ENCODE measurements at places on chromosomes 1 and 21.

DNA sequence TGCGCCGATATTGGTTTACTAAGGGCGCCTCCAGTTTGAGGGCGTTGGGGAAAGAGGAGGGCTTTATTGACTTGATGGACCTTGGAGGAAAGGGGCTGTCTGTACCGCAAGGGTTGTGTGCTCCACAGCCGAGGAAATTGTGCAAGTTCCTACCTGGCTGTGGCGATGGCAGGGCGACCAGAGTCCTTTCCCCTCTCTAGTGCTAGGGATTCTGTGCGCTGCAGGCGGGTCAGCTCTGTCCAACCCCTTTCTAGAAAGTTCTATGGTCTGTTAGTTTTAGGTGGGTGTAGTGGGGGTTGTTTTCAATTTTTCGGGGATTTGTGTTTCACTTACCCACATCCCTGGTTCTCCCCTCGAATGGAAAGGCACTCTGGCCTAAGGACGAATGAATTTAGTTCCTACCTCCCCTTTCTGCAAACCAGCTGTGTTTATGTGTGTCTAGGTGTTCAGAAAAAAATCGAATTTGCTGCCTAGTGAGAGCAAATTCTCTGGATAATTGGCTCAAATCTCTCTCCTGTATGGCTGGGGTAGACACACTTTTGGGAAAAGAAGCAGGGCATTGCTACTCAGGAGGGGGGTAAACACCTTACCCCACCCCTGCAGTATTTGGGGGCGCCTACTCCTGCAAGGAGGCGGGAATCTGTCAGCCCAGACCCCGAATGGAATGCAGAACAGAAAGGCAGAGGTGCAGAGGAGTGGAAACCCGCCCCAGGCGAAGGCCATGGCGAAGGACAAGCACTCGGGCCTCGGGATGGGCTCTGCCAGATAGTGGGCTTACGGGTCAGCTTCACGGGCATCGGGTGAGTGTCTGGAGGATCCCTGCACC lies 2.0 kb downstream of the DMBX1 start:
- DNase-seq = no peak

DNA sequence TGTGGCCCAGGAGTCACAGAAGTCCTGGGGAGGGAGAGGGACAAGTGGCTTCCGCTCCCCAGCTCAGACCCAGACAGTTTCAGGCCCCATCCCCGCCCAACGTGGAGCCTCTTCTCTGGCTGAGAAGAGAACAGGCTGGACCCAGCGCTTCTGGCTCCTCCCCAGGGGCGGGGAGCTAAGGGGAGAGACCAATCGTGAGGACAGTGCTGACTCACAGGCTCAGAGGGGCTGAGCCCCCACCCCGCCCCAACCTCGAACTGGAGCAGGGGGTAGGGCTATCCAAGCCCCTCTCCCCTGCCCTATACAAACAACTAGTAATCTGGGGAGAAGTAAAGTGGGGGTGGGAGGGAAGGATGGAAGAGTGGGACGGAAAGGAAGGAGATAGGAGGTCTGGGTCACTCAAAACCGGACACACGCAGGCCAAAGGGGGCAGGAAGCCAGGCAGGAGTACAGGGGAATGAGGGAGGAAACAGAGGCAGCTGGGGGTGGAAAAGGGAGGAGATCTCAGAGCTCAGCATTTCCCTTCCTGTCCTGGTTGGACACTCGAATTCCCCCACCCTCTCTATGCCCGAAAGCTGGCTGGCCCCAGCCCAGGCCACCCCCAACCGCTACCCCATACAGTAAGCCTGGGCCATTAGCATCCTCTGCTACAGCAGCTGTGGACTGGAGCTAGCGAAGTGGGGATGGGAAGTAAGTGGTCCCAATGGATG lies at the start of gene SHC1:
Gene SHC1 (minus strand): TSS at position 117 of the 710 bp plus-strand sequence. CDS start 221 bp downstream, outside the sequence.
- DNase-seq = peak; percentile 56

- no peak for DNase-seq
Measured at GRCh38 chr1:14323568-14324247, 274.8 kb upstream of the KAZN start.

GRCh38 chr1:47024141-47024801 lies 802 bp downstream of the CYP4X1 start:
- no peak for DNase-seq

- no peak for DNase-seq
Measured at GRCh38 chr1:3071565-3072390, 2.8 kb downstream of the PRDM16 start.

DNA sequence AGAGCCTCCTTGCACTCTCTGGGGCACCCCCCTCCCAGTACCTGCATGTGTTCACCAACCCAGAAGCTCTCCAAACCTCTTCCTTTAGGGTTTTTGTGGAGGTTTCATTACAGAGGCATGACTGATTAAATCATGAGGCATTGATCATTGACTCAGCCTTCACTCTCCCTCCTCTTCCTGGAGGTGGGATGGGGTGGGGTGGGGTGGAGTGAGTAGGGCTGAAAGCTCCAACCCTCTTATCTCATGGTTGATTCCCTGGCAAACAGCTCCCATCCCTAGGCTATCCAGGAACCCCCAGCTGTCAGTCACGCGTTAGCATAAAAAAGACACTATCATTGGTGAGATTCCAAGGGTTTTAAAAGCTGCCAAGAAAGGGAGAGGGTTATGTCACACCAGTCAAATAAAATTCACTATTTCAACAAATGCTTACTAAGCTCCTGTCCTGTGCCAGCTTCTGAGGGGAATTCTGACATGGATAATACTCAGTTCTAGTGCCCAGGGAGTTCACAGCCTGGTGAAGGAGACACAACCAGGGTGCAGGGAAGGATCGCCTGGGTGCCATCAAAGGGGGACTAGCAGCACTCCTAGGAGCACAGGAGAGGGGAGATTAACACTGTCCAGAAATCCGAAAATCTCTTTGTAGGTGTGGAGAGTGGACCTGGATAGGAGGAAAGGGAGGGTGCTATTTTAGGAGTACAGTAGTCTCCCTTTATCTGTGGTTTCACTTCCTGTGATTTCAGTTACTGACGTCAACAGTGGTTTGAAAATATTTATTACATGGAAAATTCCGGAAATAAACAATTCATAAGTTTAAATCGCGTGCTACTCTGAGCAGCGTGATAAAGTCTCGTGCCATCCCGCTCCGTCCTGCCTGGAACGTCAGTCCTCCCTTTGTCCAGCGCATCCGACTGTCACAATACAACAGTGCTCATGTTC lies 6.8 kb upstream of the IL24 start:
- peak; percentile 90 for DNase-seq

DNA sequence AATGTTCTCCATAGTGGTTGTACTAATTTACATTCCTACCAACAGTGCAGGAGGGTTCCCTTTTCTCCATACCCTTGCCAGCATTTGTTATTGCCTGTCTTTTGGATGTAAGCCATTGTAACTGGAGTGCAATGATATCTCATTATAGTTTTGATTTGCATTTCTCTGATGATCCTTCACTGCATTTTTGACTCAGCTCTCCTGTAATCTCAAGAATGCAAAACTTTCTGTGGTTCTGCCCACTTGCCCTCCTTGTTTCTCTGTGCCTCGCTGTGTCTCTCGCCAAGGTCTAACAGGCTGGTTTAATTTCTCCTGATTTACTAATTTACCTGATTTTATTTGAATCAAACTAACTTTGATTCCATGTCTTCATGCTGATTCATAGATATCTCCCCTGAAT lies 407.9 kb downstream of the ZP4 start:
- no peak for DNase-seq

GRCh38 chr1:38246955-38247952 lies 200.7 kb upstream of the POU3F1 start:
- no peak for DNase-seq

GRCh38 chr1:45654540-45655280 lies 30.9 kb upstream of the CCDC17 start:
- no peak for DNase-seq

DNA sequence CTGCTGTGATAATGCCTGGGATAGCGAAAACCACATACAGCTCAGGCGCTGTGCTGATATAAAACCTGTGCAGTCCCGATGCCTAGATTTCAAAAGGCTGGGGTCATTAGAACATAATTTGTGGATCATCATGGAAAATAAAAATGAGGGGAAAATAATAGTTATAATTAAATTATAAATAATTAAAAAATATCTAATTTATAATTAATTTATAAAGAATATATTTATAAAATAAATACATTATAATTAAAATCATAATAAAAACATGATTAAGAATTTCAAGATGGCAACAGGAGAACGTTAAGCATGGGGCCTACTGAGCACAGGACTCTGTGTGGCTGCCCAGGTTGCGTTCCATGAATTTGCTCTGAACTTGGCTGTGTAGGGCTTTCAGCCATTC lies 53.9 kb downstream of the C21orf91 start:
- DNase-seq = no peak

- DNase-seq = peak; percentile 29
Measured at GRCh38 chr21:42140196-42140934, 69.2 kb downstream of the UMODL1 start.

DNA sequence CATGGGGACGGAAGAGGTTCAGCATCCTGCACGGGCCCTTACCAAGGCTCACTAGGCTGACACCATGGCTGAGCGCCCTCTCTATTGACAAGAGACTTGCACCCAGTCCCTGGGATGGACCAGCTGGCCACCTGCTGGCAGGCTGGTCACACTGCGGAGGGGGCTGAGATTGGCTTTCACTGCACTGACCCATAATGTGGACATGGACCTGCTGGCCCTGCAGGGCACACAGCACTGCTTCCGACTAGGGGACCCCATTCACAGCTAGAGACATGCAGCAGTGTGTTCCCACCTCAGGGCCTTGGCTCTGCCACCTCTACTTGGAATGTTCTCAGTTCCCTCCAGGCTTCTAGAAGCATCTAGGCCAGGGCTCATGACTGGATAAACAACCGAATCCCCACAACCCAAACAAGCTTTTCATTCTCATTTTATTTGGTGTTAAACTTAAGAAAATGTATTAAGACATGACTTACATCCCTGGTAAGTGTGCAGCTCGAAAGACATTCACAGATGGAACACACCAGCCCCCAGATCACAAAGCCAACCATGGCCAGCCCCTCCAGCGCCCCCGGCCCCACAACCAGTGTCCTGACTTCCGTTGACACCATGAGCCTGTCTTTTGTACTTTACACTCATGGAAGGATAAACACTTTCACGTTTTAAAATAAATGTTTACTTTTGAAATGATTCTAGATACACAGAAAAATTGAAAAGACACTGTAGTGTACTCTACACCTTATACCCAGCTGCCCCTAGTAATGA lies 9.3 kb upstream of the SRARP start:
- peak; percentile 87 for DNase-seq

- peak; percentile 53 for DNase-seq
Measured at GRCh38 chr21:36065497-36066036, 4.3 kb upstream of the CBR1 start.

GRCh38 chr21:25788677-25789076 lies 53.9 kb downstream of the GABPA start:
- no peak for DNase-seq

DNA sequence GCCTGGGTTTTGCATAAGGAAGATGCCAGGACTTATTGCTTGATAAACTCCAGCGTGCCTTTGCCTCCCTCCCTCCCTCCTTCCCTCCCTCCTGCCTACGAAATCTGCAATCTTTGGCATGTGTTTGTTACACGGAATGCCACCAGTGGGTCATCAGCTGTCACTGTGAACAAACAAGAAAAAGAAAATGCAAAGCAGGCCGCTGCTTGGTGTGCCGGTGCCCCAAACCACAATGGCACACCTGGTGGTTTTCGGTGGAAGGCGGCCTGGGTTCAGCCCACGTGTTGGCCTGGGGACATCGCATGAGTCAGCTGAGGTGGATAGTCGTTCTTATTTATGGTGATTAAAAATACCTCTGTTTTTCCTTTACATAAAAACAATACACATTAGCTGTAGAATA lies 16.3 kb upstream of the IFNLR1 start:
- no peak for DNase-seq

DNA sequence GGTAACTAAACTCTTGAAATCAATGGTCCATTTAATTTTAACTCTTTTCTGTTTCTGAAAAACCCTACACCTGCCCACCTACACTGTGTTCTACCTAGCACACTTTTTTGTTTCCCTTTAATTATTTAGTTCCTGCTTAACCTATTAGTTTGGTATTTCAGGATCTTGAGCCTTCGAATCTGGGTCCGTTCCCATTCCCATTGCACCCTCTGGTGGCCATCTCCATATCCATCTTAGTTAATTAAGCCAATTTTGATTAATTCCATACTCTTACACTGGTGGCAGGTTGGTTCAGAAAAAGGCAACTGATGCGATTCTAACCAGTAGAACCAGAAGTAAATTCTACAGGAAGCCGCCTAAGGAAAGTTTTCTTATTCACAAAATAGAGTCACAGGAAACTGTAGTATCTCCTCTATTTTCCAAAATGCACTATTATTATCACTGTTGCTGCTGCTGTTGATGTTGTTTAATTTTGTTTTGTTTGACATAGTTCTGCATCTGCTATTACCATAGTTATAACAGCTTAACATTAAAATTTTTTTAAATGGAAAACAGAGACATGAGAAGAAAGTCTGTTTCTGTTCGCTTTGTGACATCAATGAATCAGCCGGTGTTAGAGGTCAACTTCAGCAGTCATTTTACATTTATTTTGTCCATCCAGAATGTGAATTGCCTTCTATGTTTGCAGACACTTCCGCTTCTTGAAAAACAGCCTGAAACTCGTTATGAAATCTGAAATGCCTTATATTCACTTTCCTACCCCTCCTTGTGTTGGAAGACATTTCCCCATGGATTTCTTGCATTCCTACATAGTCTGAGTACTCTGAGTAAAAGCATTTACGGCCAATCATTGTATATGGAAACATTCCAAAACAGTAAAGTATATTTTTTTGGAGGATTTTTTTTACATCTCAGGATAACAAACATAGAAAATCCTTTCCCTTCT lies 115.5 kb upstream of the NCAM2 start:
- DNase-seq = peak; percentile 40

DNA sequence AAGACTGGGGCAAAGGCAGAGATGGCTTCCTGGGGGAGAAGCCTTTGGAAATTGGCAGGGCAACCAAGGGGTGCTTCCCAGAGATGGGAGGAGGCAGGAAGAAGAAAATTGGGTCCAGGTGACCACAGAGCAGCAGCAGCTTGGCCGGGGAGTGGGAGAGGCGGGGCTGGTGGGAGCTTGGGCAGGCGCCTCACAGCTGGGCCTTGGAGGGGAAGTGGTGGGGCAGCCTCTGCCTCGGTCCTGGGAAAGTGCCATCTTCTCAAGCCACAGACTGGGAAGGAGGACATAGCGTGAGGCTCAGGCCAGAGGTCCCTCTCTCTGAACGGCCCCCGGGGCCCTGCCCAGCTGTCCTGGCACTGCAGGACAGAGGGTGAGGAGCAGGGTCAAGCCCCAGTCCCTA lies 24.0 kb upstream of the WASF2 start:
- peak; percentile 70 for DNase-seq

GRCh38 chr1:38088791-38089190 lies 42.2 kb upstream of the POU3F1 start:
- DNase-seq = no peak

- DNase-seq = no peak
Measured at GRCh38 chr21:39726133-39726532, 18.9 kb upstream of the IGSF5 start.

- DNase-seq = no peak
Measured at GRCh38 chr1:9901148-9902059, 8.7 kb downstream of the CTNNBIP1 start.

DNA sequence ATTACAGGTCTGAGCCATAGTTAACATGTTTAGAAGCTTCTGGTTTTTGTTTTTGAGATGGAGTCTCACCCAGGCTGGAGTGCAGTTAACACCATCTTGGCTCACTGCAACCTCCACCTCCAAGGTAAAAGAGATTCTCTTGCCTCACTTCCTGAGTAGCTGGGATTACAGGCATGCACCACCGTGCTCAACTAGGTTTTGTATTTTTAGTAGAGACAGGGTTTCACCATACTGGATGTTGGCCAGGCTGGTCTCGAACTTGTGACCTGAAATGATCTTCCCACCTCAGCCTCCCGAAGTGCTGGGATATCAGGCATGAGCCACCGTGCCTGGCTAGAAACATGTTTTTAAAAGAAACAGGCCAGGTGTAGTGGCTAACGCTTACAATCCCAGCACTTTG lies 10.5 kb downstream of the NDUFS5 start:
- no peak for DNase-seq
